ENCODE measurements at places on chromosomes 5 and 9.

DNA sequence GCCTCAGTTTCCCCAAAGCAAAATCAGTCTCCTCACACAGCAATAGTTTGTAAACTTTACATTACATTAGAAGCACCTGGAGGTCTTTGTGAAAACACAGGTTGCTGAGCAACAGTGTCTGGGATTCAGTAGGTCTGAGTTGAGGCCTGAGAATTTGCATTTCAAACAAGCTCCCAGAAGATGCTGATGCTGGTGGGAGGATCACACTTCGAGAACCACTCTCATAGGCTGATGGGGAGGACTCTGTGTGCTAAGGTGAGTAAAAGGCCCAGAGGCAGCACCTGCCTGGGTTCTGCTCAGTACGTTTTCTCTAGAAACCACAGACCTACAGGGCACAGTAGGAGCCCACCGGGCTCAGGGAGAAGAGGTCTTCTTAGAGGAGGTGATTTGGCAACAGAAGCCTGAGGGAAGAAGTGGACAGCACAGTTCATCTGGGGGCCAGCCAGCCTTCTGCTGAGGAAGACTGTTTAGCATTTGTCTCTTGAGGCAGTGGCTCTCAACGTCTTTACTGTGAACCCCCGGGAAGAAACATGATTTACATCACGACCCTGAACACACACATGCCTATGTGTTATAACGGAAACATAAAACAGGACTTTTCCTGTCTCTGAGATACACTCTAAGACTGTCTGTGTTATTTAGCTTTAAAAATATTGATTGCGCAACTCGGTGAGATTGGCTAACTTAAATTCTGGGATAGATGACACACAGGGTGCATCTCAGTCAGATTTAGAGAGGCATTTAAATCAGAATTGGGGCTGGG lies 24.8 kb upstream of the DENND1A start:
- no peak for DNase-seq

DNA sequence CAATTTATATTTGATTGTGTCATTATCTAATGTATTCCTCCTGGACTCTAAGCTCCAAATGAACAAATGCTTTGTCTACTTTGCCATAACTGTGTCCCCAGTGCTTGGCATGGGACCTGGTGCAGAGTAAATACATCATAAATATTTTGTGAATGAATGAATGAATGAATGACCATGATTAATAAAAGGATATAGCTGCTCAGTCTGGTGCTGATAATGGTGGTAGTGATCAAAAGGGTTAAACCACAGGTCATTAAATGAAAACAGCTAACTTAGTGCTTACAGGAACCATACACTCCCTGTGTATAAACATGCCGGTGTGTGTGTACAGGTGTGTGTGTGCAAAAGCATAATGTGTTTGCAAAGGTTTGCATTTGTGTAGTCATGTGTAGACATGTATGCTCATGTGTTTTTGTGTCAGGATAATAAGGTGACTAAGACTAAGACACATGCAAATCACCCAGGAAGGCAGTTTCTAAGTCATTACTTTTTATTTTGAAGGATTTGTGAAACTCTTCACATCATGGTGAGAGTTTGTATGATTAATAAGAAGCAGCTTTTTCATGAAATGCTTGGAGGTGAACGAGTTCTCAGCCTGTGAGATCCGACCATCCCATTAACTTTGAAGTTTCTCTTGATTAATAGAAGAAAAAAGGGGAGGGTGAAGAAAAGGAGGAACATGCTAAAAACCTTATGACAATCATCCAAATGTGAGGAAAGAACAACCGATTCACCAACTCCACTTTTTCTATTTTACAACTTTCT lies 24.6 kb downstream of the SPARC start:
- DNase-seq, result no peak

GRCh38 chr9:629146-629545 lies 212.4 kb upstream of the DMRT1 start:
- DNase-seq, result no peak

- DNase-seq, result no peak
Observed at GRCh38 chr9:79969393-79970145, 397.8 kb downstream of the TLE4 start.

DNA sequence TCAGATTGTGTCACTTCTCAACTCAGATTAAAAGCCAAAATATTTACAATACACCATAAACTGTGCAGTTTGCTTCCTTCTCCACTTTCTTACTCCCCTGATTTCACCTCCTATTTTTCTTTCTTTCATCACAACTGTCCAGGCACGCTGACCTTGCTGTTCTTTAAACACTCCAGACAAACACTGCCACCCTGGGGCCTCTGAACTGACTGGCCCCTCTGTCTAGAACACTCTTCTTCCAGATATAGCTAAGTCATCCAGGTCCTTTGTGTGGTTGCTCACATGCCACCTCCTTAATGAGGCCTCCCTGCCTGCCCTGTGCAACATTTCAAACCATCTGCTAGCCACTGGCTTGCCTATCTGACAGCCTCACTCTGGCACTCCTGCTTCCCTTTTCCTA lies 46.6 kb downstream of the ATG10 start:
- no peak for DNase-seq

GRCh38 chr9:82127465-82127864 lies 138.9 kb downstream of the SPATA31D1 start:
- DNase-seq, result no peak

GRCh38 chr9:72586388-72587130 lies 65.2 kb downstream of the TMC1 start:
- no peak for DNase-seq

- no peak for DNase-seq
Observed at GRCh38 chr5:173302546-173303155, 25.6 kb downstream of the STC2 start.

- no peak for DNase-seq
Observed at GRCh38 chr9:121861501-121862180, 210.2 kb downstream of the DAB2IP start.

- no peak for DNase-seq
Observed at GRCh38 chr5:141272906-141273305, 27.7 kb downstream of the PCDHB15 start.

DNA sequence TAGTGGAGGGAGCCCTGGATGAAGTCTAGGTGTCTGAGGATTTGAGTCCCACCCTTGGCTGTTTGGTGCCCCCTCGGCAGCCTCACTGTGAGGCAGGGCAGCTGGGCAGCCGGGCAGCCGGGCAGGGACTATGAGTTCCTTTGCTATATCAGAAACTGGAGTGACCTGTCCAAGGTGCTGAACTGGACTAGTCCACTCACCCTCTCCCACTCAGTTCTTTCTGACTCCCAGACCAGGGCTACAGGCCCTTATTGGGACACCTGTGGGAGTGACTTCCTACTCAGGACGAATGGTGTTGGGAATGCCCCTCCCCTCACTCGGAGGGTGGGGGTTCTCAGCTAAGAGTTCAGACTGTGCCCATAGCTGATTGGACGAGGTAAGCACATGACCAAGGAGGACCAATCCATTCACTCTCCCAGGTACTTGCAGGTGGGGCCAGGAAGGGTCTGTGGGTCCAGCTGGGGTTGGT lies 34.1 kb upstream of the RAPGEF1 start:
- peak; percentile 74 for DNase-seq

DNA sequence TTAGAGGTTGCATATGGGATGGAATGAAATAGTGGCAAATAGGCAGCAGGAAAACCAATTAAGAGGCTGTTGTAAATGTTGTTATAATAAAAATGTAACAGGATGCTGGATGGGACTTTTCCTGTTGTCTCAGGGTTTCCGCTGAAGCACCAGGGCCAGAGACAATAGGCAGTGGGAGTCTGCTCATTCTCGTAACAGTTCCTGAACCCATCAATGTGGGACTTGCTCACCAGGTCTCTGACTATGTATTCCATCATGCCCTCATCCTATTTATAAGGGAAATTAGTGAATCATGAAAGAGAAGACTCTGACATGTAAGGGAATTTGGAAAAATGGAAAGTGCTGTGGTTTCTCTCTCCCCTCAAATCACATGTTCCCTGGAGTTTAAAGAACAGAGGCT lies 23.5 kb upstream of the SSBP2 start:
- no peak for DNase-seq

- no peak for DNase-seq
Observed at GRCh38 chr5:35029333-35029732, 18.4 kb downstream of the AGXT2 start.

DNA sequence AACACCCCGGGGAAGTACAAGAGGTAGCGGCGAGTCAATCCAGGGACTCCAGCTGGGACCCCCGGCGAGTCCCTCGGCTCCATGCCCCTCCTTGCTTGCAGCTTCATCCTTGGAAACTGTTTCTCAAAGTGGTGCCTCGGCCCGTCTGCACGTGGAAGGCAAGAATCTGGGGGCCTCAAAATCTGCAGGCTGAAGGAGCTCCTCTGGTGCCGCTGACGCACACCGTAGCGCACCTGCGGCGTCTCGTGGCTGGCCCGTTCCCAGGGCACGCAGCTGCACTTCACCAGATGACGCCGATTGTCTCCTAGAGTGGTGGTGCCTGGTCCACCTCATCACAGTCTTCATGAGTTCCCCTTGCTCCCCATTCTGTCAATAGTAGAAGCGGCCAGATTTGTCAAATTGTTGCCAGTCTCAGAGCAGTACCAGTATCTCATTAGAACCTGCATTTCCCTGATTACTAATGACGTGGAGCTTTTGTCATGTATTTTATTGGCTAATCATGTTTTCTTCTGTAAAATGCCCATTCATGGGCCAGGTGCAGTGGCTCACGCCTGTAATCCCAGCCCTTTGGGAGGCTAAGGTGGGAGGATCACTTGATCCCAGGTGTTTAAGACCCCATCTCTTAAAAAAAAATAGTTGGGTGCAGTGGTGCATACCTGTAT lies 38.6 kb downstream of the GTF3C4 start:
- no peak for DNase-seq

DNA sequence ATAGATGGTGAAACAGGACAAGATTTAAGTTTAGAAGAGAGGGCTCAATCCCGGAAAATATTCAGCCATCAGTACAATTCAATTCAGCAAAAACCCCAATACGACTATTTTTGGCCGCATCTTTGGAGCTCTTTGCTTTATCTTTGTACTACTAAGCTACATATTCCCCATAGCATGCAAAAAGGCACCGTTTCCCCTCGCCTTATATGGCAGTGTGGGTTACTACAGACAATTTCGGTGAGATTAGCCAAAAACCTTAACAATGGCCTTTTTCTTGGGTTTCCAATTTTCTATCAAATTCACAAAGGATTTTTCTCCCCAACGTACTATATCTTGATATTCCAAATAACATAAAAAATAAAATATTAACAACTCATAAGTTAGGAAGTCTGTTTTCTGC lies 382.6 kb downstream of the BNC2 start:
- no peak for DNase-seq

GRCh38 chr5:173572431-173573125 lies 43.9 kb downstream of the BOD1 start:
- DNase-seq, result no peak

DNA sequence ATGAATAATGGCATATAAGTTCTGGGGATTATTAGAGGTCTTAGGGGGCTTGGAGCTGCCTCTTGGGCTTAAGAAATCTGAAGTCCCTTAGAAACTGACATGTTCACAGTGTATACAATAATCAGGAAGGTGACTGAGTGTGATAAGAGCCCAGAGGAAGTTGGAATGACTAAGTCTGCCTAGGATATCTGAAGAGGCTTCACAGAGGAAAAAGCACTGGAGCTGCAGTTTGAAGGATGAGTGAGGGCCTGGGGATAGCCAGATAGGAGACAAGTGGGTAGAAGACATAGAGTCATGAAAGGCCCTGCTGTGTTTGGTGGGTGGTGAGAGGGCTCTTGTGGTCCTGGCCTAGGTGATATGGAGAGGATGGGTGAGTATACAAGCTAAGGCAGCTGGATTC lies 8.8 kb downstream of the NEUROG1 start:
- DNase-seq, result no peak

GRCh38 chr5:51987239-51987638 lies 604.0 kb downstream of the ISL1 start:
- DNase-seq, result no peak

- DNase-seq, result no peak
Observed at GRCh38 chr5:150298701-150299451, 3.8 kb downstream of the ARSI start.

DNA sequence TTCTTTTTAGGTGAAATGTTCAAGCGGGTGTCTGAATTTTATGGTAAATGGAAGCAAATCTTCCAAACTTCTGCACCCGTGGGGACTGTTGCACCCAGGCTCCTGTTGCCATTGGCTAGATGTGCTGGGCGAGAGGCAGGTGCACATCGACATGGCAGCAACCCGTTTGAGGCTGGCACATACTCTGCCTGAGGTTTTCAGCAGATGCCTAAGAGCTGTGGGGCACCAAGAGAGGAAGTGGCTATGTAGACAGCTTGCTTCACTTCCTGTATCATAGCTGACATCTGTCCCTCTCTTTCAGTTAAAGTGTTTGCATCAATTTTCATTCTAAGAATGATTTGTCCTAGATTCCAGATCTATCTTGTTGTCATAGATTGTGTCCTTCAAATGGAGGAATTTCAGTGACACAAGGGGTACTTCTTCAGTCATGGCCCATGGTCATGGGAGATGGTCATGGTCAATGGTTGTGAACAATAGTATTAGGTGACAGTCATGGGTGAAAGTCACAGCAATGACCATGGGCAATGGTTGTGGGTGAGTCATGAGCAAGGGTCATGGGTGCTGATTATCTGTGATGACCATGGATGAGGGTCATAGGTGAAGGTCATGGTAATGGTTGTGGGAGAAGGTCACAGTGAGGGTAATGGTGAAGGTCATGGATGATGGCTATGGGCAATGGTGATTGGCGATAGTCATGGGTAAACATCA lies 115.1 kb upstream of the IRX4 start:
- no peak for DNase-seq

DNA sequence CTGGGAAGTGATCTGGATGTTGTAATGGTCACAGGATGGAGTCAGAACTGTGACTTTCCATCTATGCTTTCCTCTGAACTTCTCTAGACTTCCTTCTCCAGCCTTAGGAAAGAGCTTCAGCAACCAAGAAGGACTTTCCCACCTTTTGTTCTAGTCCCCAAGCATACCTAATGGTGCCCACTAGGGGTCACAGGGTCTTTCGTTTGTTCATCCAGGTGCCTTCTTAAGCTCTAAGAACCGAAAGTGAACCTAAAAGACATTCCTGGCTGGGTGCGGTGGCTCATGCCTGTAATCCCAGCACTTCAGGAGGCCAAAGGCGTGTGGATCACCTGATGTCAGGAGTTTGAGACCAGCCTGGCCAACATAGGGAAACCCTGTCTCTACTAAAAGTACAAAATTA lies 1.8 kb upstream of the WNT8A start:
- no peak for DNase-seq

GRCh38 chr5:125439243-125439642 lies 692.8 kb upstream of the ZNF608 start:
- no peak for DNase-seq

DNA sequence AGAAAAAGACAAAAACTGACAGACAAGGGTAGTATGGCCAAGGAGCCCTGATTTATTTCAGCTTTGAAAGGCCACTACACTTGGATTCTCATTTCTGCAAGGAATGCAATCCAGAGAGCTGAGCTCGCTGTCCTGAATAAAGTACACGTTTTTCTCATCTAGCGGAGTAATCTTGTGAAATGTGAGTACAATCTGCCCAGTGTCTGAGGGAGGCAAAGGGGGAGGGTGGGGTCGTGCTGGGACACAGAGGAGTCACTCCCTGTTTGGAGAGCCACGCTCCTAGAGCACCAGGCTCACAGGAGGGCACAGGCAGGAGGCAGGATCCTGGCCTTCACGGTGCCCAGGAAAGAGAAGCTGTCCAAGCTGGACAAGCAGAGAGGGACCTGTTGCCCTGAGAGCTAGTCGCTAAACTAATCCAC lies 51.0 kb upstream of the IFNK start:
- no peak for DNase-seq

GRCh38 chr9:95058795-95059386 lies 258.6 kb downstream of the FANCC start:
- no peak for DNase-seq
